ENCODE measurements at places on chromosomes 16 and 17.

GRCh38 chr17:7655541-7655840, 4.8 kb downstream of the ATP1B2 start:
- DNase-seq = no peak

DNA sequence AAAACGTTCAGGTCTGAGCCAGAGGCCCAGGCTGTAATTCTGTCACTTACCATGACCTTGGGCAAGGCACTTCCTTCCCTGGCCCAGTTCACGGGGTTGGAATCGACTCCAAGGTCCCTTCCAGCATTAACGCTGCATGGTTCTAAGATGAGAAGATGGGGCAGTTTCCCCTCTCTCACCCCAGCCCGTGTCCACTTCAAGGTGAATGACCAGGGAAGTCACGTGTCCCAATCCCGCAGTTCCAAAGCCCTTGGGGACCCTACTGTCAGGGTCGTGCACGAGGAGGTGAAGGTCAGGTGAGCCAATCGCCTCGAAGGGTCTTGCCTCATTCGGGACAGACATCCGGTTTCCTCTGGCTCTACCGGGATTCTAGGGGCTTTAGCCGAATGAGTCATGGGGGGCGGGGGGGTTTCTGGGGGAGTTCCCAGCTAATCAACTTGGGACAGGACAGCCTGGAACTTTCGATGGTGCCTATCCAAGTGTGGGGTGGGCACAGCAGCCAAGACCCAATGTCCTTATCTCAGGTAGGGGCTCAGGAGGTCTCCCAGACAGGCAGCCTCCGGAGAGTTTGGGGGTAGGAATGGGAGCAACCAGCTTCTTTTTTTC, 762 bp upstream of the CSF3 start:
- no peak for DNase-seq

DNA sequence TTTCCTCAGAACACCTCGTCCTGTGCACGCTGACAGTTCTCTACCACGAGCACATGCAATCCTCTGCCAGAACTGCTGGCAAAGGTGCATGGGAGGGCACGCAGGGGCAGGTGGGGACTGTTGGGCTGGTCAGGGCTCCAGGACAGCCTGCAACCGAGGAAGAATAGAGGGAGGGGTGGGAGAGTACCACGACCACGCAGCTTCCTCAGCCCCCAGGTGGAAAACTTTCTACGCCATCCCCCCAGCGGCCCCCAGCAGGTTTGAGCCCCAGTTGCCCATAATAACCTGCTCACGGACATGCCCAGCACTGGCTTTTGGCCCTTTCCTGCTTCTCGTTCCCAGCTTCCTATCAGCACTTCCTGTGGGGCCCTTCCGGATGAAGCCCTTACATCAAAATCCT, 199.3 kb downstream of the C16orf95 start:
- DNase-seq = no peak

DNA sequence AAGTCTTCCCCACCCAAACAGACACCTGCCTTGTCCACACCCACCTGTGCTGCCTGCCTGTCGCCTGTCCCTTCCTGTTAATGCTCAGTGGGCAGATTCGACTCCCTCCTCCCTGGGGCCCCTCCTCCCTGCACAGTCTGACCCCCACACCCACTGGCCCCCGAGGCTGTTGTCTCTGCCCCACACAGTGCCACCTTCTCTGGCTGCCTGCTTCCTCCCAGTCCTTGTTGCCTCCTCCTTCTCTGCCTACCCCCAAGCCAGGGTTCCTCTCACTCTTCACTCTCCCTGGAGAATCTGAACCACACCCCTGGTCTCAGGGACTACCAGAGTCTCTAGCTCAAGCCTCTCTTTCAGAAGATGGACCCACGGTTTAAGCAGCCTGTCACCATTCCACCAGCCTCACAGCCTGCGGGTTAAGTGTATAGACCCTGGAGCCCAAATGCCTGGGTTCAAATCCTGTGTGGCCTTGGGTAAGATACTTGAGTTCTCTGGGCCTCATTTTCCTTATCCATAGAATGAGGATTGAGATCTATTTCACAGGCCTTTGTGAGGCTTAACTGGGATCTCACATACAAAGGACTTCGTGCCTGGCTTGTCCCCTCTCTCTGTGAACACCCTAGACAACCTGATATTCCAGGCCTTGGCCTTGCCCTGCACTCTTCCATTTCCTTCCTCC, 3.8 kb upstream of the ARHGAP23 start:
- DNase-seq = no peak

DNA sequence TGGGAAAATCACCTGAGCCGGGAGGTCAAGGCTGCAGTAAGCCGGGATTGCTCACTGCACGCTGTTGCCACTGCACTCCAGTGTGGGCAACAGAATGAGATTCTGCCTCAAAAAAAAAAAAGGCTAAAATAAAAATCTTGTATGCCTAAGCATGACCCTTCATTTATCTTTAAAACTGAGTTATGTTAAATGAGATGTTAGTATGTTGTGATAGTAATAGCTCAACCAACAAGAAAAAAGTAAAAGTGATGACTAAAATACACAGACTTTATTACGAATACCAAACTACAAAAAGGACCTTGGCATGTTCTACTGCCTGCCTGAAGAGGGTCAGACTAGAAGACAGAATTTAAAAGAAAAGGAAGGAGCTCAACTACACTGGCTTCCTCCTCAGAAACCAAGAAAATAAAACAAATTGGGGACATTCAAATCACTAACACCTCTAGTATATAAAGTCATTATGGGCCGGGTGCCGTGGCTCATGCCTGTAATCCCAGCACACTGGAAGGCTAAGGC, 4.4 kb downstream of the SMURF2 start:
- DNase-seq = no peak

- DNase-seq = no peak
Measured at GRCh38 chr16:68197250-68197649, 38.7 kb downstream of the ESRP2 start.

- DNase-seq = no peak
Measured at GRCh38 chr17:29252101-29252791, 5.6 kb downstream of the CRYBA1 start.

DNA sequence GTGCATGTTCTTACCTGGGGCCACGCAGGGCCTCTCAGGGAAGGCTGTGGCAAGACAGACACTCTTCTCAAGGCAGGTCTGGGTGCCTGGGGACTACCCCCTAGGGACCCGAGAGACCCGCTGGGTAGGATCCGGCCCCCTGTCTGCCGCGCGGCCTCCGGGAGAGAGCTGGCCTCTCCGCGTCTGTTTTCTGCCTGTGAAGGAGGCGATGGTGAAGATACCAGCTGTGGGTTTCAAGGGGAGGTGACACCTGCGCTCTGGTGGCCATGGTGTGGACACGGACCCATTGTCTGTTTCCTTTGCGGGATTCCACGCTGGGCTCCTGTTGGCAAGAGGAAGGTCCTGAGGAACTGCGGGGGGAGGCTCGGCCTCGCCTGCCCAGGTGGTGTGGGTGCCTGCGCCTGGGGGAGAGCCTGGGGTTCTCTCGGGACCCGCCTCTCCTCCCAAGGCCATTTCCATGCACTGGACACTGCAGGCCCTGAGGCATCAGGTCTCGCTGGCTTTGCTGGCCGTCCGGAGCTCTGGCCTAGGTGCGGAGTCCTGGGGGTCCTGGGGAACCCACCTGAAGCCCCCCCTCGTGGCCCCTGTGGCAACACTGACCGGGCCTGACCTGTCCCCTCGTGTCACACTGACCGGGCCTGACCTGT, 12.2 kb upstream of the METRNL start:
- no peak for DNase-seq

GRCh38 chr17:41483991-41484826, 3.3 kb upstream of the KRT35 start:
- no peak for DNase-seq

DNA sequence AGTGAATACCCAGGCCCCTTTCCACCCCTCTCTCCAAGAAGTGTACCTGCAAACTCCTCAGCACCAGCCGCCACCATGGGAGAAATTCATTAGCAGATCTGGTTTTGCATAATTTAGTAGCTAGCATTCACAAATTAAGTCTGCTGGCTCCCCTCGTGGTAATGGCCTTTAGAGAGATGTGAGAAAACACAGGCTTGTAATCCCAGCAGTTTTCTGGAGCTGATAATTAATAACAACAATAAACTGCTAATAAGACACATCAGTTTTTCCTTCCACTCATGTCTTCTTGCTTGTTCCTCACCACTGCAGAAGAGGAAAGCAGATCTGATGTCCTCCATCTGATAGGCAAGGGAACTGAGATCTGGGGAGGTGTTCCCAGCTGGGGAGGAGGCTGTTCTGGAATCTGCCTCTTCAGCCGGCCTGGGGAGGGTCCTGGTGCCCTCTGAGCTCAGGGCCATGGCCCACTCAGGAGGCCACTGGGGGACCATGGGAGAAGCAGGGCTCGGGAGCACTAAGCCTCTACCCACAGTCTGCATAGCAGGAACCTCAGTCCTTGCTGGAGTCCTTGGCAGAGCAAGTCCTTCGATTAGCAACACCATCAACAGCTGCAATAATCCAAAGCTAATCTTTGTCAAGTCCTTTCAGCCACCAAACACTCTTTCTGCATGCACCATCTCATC, 74.2 kb upstream of the DNAJA2 start:
- no peak for DNase-seq

GRCh38 chr16:8375232-8375587, 215.1 kb downstream of the TMEM114 start:
- DNase-seq = no peak

DNA sequence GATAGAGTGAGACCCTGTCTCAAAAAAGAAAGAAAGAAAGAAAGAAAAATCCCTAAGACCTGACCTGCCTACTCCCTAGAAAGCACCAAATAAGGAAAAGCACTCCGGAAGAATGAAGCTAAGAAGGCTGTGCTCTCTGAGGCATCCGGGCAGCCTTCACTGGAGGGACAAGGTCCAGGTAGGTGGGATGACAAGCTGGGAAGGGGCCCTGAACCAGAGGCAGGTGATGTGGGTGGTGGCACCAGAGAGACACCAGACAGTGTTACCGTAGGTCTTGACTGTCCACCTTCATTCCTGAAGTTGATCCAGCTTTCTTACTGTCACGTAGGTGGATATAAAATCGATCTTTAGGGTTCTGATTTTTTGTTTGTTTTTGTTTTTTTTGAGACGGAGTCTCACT, 26.3 kb downstream of the SMTNL2 start:
- DNase-seq = no peak

DNA sequence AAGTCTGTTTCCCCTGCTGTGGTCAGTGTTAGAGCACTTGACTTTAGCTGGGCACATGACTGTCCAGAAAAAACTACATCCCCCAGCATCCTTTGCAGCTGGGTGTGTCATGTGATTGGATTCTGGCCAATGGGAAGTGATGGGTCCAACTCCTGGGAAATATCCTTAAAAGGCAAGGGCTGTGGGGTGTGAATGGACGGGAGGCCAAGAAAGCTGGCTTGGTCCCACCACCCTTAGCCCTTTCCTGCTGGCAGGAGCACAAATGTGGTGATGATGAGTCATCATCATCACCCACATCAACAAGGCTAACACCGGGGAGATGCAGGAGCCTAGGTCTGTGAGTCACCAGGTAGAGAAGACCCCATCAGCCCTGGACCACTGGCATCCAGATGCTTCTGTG, 341.7 kb downstream of the C16orf95 start:
- DNase-seq = no peak

- DNase-seq = no peak
Measured at GRCh38 chr17:36085765-36086164, 4.2 kb downstream of the CCL3 start.

DNA sequence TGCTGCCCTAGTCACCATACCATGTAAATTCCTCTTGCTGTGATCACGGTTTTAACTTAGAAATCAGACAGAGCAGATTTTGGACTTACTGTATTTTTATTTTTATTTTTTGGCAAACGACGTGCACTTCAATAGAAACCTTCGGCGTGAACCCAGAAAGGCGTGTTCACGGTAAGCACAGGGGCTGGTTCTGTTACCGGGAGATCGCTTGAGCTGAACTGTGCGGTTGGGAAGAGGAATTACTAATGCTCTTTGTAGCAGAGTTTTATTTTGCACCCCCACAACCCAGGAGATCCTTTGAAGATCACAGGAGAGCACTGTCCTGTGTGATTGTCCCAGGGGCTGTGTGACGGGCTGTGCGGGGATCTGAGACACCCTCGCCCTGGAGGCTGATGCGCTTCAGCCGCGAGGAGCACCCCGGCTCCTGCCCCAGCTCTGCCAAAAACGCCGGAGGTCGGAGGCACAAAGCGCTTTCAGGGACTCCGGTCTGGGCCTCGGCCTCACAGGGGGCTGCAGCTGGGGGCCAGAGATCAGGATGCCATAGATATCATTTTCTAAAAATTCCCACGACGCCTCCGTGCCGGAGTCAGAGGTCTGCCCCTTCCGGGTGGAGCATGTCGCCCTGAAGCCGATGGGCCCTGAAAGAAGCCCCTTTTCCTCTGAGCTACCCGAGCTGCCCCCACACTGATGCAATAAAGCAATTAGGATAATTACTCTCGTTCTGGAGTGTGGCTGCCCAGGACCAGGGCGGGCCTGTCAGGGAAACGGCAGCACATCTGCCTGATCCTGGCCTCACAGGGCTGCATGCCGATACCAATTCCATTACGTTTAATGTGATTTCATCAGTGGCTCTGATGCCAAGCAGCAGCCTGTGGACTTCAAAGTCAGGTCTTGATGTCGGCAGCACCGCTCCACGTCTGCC, 71.8 kb downstream of the LMF1 start:
- no peak for DNase-seq

- DNase-seq = no peak
Measured at GRCh38 chr16:24062270-24062817, 193.8 kb upstream of the CACNG3 start.

GRCh38 chr17:15958484-15958854, 13.5 kb downstream of the ADORA2B start:
- no peak for DNase-seq

GRCh38 chr17:16947470-16947869, 24.4 kb downstream of the TNFRSF13B start:
- no peak for DNase-seq

GRCh38 chr17:652314-652713, 62.3 kb downstream of the VPS53 start:
- no peak for DNase-seq

- DNase-seq = no peak
Measured at GRCh38 chr17:43813386-43813785, 19.6 kb downstream of the MPP3 start.

- DNase-seq = no peak
Measured at GRCh38 chr17:71679832-71680231, 441.0 kb upstream of the SOX9 start.

DNA sequence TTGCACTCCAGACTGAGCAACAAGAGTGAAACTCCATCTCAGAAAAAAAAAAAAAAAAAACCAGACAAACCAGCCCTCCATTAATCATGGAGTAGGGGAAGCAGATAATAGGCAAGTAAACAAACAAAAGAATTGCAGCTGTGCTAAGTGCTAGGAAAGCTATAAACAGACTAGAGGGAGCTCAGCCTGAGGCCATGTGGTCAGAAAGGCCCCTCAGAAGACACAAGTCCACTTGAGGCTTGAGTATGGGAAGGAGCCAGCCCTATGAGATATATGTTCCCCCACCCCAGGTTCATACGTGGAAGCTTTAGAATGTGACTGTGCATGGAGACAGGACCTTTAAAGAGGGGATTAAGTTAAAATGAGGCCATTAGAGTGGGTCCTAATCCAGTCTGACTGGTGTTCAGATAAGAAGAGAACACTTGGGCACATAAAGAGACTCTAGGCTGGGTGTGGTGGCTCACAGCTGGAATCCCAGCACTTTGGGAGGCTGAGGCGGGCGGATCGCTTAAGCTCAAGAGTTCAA, 132.6 kb upstream of the NOL11 start:
- DNase-seq = no peak

Measured in stimulated activated naive CD8-positive, alpha-beta T cell treated with anti-CD3 and anti-CD28 coated beads, Interleukin-15, amount 100 ng/mL, for 72 hours (primary cell).